Small intestine (tissue), 16 donors: ENCODE measurements at places on chromosomes 1 and 21.

GRCh38 chr1:84450910-84451309, 28.2 kb upstream of the RPF1 start:
- no peak for DNase-seq

DNA sequence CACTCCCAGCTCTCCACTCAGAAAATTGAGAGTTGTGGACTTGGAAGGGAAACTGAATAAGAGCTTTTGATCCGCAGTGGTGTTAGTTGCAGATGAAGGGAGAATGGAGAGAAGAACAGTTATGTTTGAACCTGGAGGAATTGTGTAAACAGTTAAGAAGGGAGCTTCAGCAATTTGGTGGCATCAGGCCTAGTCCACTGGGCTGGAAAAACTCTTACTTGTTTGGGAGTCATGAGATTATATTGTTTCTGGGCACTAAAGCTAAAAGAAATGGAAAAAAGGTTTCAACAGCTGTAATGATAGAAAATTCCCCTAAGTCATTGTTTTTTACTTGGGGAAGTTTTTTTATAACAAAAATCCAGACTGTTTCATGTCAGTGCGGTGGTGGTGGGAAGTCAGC, 256.1 kb upstream of the C1orf87 start:
- DNase-seq, result no peak

DNA sequence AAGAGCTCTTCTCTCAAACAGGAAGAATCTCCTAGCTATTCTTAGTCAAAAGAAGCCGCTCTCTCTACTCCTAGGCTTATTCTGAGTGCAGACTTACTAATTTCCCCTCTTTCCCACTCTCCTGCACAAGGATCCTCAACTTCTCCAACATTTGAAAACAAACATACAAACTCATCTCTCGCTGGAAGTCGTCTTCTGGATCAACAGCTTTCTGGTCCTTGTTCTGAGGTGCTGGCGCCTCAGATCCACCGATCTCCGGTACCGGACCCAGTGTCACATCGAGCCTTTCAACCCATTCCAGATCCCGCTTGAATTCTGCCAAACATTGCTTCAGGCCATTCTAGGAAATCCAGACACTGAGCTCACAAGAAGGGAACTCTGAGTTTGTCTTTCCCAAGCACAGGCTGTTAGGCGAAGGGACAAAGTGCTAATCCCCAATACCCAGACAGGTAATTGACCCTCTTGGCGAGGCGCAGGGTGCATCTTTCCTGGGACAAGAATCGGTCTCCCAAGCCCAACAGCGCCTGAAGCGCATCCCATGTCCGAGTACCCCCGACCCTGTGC, 696 bp downstream of the EBNA1BP2 start:
- peak; percentile 6 for DNase-seq

GRCh38 chr1:182192966-182193365, 131.5 kb upstream of the ZNF648 start:
- DNase-seq, result no peak

DNA sequence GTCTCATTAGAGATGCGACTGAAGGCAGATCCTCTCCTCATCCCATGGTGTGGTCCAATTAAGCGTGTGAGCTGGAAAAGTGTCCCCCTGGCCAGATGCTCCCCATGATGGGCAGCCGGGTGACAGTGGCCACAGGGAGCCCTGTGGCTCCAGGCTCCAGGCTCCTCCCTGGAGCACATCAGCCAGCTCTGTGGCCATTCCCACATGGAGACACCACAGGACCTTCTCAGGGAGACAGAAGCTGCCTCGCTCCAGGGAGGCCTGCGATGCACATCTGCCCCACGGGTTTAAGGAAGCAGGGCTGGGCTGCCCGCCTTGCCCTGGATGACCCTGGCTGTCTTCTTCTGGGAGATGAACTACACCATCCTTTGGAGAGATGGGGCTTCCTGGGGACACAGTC, 99.9 kb upstream of the TLR5 start:
- DNase-seq, result no peak

DNA sequence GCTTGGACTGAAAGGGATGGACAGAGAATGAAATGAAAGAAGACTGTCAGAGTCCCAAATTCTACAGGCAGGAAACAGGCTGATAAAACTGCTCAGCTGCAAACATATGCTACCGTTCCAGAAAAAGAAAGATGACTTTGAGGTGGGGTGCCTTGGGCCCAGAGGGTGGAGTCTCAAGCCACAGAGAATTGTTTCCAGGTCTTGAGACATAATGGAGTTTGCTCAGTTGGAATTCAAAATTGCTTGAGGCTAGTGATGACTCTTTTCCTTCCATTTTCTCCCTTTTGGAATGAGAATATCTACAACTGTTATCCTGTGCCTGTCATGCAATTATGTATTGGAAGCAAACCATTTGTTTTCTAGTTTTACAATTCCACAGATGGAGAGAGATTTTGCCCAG, 23.6 kb upstream of the PSEN2 start:
- no peak for DNase-seq

DNA sequence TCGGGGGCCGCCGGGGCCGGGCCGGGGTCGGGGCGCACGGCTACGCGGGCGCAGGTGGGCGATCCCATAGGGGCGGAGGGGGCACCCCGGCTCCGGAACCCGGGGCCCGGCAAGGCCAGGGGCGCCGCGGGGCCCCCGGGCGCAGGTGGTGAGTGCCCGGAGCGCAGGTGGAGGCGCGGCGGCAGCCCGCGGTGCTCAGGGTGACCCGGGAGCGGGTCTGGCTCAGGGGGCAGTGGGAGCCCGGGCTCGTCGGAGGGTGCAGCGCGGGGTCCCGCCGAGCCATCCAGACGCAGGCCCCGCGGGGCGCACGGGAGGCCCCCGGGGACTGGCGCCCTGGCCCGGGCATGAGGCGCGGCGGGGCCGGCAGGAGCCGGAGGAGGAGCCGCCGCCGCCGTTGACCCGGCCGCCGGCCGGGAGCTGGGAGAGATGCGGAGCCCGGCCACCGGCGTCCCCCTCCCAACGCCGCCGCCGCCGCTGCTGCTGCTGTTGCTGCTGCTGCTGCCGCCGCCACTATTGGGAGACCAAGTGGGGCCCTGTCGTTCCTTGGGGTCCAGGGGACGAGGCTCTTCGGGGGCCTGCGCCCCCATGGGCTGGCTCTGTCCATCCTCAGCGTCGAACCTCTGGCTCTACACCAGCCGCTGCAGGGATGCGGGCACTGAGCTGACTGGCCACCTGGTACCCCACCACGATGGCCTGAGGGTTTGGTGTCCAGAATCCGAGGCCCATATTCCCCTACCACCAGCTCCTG, 489 bp downstream of the CELSR2 start:
- no peak for DNase-seq
